Activated effector memory CD4-positive, alpha-beta T cell treated with anti-CD3 and anti-CD28 coated beads, Interleukin-2, amount 50 U/mL, for 16 hours (primary cell): ENCODE measurements at places on chromosomes 6 and 20.

DNA sequence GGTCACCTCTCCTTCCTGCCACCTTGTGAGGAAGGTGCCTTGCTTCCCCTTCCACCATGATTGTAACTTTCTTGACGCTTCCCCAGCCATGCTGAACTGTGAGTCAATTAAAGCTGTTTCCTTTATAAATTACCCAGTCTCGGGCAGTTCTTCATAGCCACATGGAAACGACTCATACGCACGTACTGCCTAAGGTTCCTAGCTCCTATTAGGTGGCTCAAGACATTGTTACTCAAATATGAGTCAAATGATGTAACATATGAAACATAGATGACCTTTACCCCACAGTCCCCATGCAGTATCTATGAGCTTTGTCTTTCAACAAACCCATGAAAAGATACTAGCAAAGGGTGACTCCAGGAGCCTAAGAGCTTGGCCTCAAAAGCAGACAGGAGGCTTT lies 98.3 kb downstream of the SIM1 start:
- DNase-seq: no peak

GRCh38 chr6:16841241-16841640 lies 80.0 kb upstream of the ATXN1 start:
- DNase-seq: no peak

GRCh38 chr6:121615493-121615892 lies 180.0 kb downstream of the GJA1 start:
- DNase-seq: no peak

DNA sequence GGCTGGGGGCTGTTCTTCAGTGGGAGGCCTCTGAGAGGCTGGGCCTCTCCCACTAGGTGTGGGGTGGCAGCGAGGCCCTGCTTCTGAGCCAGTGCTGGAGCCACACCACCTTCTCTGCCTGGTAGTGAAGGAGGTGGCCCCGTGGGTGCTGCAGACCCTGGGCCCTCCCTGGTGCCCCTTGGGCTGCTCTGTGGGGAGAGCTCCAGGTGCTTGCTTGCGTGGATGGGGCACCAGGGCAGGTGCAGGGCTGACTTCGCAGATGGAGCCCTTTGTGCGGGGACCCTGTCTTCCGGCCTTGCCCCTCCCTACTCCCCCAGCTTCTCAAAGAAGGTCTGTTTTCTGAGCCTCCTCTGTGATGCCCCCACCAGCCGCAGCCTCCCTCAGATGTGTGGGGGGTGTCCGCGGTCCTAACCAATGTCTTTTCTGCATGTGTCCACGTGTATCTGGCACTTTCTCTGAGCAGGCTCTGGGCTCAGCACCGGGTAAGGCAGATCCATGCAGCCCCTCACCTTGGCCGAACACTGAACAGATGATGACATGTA lies 17.2 kb upstream of the MYT1 start:
- DNase-seq: peak; percentile 53

GRCh38 chr20:60630609-60631008 lies 621.5 kb upstream of the CDH4 start:
- DNase-seq: no peak

DNA sequence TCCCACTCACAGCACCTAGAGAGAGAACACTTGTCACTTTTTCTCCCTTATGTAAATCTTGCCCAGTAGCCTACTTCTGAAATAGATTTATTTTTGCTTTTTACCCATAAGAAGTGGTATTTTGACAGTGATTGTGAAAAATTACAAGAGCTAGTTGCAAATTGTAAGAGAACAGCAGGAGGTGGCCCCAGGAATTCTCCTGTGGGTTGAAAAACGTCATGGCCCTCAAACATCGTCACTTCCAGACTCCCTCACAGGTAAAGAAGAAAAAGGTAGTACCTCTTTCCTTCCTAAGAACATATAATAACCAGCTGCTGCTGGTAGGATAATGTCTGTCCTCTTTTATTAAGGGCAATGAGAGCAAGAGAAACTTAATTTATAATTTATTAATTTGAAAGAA lies 69.5 kb upstream of the LAMP5 start:
- no peak for DNase-seq

GRCh38 chr6:128605961-128606360 lies 85.6 kb upstream of the PTPRK start:
- DNase-seq: no peak

DNA sequence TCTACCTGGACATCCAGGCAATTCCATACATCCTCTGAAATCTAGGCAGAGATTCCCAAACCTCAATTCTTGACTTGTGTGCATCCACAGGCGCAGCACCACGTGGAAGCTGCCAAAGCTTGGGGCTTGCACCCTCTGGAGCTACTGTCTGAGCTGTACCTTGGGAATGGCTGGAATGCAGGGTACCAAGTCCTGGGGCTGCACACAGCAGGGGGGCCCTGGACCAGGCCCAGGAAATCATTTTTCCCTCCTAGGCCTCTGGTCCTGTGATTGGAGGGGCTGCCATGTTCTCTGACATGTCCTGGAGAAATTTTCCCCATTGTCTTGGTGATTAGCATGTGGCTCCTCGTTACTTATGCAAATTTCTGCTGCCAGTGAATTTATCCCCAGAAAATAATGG lies 391.9 kb upstream of the CHD6 start:
- no peak for DNase-seq
